Suppressor macrophage treated with lipopolysaccharide for 4 hours (primary cell): ENCODE measurements at places on chromosomes 7 and 10.

DNA sequence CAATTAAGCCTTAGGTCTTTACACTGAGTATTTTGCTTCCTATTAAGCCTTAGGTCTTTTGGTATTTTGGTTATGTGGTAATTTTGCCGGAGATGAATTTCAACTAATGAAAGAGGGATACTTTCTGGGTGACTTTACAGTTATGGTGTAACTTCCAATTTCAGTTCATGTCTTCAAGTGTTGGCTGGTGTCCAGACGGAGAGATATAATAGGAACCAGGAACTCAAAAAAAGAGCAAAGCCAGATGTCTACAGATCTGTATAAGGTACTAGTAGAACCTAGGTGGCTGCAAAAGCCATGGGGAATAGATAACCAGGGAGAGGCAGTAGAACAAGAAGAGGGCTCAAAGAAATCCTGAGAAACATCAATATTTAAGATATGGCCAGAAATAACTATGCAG, 12.3 kb downstream of the ERCC6 start:
- DNase-seq: peak; percentile 76

- DNase-seq: no peak
Observed at GRCh38 chr10:79182781-79183467, 114.2 kb downstream of the ZMIZ1 start.

DNA sequence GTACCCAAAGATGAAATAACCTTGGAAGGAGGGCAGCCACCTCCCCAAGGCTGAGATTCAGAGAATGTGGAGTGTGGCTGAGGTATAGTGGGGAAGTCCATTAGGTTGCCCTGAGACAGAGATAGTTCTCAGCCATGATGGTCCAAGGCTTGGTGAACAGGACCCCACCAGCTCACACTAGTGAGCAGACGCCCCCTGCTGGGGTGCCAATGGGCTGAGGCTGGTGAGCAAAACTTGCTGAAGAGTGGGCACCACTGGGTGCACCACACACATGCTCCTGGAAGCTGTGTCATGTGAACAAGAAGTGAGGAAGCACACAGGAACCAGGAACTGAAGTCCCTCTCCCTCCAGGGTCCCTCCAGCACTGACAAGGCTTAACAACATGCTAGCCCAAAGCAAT, 8.9 kb downstream of the FBXL13 start:
- DNase-seq: peak; percentile 2

DNA sequence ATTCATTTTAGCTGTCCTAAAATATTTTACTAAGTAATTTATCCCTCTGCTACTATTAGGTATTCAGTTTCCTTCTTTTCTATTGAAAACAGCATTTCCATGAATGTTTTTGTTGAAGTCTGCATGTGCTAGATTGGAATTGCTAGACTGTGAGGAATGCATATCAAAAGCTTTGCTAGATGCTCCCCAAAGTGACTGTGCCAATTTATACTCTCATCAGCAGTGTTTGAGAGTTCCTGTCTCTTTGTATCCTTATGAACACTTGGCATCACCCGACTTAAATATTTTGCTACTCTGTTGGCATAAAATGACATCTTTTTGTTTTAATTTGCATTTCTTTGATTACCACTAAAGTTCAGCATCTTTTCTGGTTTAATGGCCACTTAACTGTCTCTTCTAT, 45.0 kb upstream of the PRR15 start:
- DNase-seq: no peak

GRCh38 chr7:98841179-98841997, 28.4 kb downstream of the TMEM130 start:
- peak; percentile 58 for DNase-seq

- DNase-seq: no peak
Observed at GRCh38 chr7:141161550-141162535, 88.0 kb downstream of the TMEM178B start.

- no peak for DNase-seq
Observed at GRCh38 chr10:94578790-94579189, 33.2 kb downstream of the HELLS start.
